RWPE1 (cell line): ENCODE measurements at places on chromosomes 11 and 22.

DNA sequence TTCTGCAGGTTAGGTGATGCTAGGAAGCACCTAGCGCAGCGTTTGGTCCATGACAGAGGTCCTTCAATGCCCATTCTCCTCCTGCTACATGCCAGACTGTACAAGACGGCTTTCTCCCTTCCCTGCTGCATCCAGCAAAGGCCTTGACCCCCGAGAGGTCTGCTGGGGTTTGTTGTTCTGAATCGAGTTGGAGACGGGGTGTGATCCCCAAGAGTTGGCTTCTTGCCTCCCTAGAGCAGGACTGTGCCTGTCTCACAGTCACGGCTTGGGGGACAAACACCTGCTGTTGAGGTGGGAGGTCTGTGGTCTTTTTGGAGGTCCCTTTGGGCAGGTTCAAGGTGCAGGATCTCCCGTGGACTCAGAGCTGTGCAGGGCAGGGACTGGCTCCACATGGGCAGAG is 352.3 kb upstream of the B3GAT1 start:
- DNase-seq: no peak

GRCh38 chr11:77421041-77421723 is 52.7 kb downstream of the PAK1 start:
- no peak for DNase-seq

GRCh38 chr11:46119352-46120216 is 1.7 kb downstream of the PHF21A start:
- peak; percentile 29 for DNase-seq

DNA sequence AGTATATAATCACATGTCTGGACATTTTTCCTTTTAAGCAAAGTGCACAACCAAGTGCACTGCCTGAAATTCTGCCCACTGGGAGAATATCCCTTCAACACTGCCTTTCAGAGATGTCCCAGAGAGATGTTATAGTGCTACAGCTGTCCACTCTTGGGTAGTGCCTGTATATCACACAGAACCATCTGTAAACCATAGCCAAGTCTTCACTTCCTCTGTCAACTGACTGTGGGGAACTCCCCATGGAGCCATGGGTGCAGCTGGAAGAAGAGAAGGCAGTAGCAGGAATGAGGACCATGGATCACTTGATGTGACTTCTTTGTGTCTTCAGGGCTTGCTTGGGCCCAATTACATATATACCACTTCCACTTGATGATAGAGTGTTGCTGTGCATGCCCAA is 44.6 kb upstream of the LIN7C start:
- no peak for DNase-seq

GRCh38 chr11:44726283-44727113 is at the start of gene TSPAN18:
Gene TSPAN18, plus strand, starts transcription at chr11:44726962. Its CDS starts 179,455 bp downstream, at chr11:44906417.
- no peak for DNase-seq

DNA sequence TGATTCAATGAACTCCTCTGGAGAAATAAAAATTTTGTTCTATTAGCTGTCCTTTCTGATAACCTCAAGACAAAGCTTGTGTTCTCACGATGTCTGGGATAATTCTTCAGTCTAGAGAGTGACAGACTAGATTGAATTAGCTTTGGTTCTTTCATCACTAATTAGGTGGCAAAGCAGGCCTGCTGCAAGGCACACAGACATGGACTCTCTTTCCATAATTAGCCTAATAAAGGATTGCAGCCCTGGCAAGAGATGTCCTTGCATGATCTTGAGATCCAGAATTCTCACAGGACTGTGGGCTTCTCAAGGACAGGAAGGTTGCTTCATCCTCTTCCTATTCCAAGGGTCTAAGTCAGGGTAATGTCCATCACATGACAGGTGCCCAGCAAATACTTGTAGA is 245.6 kb upstream of the ZC3H12C start:
- DNase-seq: no peak

DNA sequence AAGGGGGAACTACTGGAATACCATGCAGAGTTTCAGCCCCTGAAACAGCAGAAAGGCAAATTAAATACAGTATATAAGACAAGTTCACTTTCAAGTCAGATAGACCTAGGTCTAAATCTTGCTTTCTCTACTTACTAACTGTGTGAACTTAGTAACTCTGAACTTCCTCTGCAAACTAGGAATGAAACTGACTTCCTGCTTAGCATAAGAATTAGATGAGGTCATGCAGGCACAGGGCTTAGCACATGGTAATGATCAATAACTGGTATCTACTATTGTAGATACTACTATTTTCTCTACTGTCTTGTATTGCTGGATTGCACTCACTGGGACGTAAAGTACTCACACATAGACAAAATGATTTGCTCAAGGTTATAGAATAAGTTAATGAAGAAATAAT is 51.5 kb upstream of the MTNR1B start:
- no peak for DNase-seq

DNA sequence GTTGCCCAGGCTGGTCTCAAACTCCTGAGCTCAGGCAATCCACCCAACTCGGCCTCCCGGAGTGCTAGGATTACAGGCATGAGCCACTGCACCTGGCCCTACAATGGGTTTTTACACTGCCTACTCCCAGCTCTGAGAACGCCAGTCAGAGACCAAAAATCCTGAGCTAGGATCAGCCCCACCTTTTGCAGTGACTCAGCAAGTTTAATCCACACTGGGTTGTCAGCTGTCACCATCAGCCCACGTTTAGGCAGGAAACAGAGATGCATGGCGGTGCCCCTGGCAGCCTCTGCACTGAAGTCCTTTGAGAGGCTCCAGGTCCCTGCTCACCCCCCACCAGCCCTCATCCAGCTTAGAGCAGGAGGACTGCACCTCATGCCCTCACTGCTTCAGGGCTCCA is 117.6 kb downstream of the ARHGAP8 start:
- DNase-seq: peak; percentile 38

DNA sequence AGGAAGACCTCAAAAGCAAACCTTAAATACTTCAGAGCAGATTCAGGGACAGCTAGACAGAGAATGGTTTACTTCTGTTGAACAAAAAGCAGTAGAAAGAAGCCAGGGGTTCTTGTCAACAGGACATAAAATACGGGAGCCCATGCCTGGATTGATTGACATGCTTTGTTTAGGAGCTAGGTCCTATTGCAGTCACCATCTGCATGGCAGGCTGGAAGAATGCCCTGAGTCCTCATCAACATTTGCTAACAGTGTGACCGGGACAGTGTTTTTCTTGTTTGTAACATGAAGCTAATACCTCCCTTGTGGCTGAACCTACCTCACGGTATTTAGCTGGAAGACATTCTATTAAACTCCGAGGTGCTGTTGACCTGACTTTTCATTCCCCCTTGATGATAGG is 225.4 kb downstream of the NTM start:
- no peak for DNase-seq

DNA sequence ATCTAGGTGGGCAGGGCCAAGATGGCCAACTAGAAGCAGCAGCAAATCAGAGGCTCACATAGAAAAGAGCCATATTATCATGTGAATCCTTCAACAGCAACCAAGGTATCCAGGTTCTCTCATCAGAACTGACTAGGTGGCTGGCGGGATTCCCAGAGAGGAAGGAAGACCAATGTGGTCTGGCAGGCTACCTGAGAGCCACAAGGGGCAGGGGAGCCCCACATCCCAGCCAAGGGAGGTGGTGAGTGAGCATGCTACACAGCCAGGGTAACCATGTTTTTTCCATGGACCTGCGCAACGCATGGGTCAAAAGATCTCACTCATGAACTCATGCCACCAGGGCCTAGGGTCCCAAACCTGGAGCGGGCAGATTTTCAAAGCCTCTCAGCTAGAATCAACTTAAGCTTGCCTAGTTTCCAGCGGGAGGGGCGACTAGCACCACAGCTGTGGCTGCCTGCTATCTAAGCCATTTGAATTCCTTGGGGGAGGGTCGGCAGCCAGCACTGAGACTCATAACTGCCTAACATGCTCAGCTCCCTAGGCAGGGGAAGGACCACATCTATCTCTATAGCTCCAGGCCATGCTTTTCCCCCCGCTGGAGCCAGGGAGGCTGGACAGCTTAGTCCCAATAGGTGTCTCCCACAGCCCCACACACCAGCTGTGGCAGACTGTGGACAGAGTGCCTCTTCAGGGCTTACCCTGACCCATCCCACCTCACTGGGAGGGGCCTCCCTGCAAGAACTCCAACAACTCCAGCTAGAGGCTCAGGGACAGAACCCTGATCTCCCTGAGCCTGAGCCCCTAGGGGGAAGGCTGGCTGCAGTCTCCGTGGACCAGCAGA is 28.7 kb upstream of the CASP12 start:
- DNase-seq: no peak

- no peak for DNase-seq
These were observed 450 bp downstream of the MAP4K2 start for GRCh38 chr11:64802370-64803157.

DNA sequence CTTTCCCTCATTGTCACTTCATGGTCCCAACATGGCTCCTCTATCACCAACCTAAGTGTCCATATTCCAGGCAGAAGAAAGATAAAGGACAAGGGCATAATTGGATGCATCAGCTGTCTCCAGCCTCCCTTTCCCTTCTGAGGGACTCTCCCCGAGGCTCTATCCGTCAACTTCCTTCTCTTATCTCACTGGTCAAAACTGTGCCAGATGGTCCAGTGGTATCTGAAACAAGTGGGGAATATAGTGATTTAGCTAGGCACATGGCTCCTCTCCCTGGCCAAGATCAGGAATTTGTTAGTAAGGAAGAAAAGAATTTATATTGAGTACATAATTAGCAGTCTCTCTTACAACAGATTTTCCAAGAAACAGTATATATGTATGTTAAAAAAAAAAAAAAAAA is 12.6 kb upstream of the SPON1 start:
- DNase-seq: no peak

- no peak for DNase-seq
These were observed 53.5 kb downstream of the COMMD9 start for GRCh38 chr11:36235750-36236149.

- no peak for DNase-seq
These were observed 102.7 kb downstream of the LARGE1 start for GRCh38 chr22:33817512-33818127.

DNA sequence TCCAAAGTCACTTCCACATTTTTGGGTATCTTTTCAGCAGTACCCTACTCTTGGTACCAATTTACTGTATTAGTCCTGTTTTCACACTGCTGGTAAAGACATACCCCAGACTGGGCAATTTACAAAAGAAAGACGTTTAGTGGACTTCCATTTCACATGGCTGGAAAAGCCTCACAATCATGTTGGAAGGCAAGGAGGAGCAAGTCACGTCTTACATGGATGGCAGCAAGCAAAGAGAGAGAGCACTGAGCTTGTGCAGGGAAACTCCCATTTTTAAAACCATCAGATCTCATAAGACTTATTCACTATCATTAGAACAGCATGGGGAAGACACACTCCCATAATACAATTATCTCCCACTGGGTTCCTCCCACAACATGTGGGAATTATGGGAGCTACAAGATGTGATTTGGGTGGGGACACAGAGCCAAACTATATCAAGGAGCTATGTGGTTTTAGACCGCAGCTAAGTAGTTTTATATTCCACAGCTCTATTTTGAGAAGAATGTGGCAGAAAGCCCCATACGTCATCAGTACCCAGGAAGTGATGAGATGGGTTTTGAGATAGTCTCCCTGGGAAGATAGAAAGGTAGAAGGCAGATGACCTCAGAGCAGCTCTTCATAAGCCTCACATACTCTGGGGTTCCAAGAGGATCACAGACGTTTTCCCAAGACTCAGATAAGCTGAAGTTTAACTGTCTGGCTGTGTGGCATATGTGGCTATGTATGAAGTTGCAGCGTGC is 96.3 kb downstream of the APIP start:
- no peak for DNase-seq

- DNase-seq: no peak
These were observed 143.5 kb upstream of the PLET1 start for GRCh38 chr11:112404112-112404511.

DNA sequence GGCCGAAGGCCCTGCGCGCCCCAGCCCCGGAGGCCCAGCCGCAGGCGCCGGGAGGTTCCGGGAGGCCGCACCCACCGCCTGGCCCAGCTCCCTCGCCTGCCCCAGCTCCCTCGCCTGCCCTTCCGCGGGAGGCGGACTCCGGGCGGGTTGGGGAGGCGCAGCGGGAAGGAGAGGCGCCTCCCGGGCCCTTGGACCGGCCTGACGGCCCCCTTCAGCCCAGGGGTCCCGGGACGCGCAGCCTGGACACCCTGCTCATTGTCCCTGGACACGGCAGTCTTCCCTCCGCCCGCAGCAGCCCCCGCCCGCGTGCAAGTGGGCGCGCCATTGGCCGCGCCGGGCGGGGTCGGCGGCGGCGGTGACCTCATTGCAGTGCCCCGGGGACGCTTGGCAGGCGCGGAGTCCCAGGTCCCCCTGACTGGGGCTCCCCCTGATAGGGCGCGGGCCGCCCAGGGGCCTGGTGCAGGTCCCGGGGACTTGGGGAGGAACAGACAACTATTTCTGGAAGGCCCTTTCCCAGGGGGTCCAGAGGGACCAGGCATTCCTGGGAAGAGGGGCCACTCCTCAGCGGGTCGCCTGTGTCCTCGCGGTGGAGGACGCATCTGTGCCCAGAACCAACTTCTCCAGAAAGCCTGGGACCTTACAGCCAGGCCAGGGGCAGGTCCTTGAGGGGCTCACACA is 501 bp downstream of the CD151 start:
- DNase-seq: no peak

DNA sequence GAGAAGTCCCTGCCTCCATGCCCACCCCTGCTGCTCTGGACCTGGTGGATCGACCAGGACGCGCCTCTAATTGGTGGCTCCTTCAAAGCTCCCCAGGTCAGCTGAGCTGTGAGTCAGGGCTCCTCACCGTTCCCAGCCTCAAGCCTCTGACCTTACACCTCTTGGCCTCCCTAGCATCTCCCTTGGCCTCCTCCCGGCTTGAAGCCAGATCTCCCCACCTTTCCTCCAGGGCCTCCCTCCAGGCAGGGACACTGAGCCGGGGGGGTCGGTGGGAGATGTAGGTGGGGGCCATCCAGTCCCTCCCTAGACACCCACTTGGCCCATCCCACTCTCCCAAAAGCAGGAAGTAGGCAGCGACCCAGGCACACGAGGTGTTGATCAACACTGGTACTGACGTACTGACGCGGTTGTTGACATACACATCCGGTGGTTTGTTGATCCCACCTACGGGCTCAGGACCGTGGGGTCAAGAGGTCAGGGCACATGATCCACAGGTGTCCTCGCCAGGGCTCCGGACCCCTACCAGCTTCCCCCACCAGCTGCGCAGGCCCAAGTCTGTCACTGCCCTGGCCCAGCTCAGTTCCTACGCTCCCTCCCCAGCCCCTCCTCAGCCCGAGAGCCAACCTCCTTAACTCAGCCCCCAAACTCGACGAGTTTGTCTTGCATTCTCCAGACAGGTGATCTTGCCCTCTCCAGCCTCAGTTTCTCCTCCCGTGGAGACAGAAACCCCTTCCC is 802 bp downstream of the ATG2A start:
- DNase-seq: peak; percentile 54

DNA sequence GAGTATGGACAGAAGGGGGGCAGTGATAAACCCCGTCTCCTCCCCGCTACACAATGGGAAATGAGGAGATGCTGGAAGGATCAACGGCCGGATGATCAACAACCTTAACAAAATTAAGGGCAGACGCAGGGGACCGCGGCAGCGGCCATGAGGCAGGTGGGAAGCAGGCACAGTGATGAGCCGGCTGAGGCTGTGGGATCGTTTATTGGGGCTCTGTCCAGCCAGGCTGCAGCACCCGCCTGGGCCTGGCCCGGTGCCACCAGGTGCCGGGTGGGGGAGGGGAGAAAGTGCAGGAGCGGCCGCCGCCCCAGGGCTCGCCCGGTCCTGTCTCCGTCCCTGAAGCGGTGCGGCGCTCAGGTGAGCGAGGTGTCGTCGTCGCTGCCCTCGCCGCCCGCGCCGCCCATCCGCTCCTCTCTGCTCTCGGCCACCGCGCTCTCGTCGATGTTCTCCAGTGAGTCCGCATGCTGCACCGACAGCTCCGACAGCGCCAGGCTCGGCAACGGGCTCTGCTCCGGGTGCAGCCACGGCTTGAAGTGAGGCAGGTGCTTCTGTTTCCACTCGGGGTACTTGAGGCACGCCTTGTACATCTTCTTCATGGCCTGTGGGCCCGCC is 2.4 kb upstream of the ARAP1 start:
- DNase-seq: no peak
